ENCODE measurements at places on chromosomes 3 and 15.
A peak's percentile ranks its signal among the peaks of the same experiment; 100 is the strongest.

- no peak for DNase-seq
These were observed 1.6 kb upstream of the P2RY13 start for GRCh38 chr3:151330899-151331298.

GRCh38 chr3:57770009-57770827, 14.1 kb downstream of the SLMAP start:
- no peak for DNase-seq

GRCh38 chr3:127671523-127672428, 976 bp upstream of the ABTB1 start:
- DNase-seq = no peak

DNA sequence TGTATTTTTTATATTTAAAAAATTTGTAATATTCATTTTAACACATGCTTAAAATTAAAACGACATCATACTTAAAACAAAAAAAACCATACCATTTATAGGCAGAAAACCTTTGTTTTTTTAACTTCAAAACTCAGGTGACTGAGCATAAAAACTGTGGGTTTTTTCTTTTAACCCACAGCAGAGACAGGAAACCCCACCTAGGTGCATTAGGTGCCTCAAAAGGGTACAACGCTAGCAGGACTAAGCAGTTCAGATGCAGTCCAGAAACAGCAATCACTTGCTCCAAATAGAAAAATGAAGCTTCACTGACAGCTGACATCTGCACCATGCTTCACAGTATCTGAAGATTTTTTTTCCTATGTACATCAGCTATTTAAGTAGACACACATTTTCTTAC, 52.3 kb downstream of the GLB1 start:
- no peak for DNase-seq

GRCh38 chr3:167740961-167741587, 5.6 kb downstream of the SERPINI1 start:
- DNase-seq = no peak

GRCh38 chr3:108103886-108104797, 13.3 kb upstream of the CD47 start:
- no peak for DNase-seq

DNA sequence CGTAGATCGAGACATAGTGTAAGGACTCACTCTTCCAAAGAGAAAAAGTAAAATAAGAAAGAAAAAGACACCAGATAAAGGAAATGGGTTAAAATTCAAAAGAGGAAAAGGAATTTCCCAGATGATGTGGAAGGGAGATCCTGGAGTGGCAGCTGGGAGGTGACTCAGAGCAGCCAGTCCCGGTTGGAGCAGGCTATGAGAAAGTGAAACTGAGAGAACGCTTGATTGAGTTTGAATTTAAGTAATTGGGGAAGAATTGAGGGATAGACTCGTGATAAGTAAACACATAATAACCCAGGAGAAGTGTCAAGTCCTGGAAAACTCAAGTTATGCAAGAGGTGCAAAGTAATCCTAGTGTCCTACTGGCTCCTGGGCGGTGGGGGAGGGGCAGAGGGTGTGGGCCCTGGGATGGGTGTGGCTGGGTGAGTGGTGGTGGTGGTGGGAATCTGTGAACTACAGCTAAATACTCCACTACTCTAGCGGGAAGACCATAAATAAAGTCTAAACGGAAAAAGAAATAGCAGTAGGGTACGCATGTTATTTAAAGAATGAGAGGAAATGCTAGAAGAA, 1.2 kb downstream of the PRR20G start:
- no peak for DNase-seq

DNA sequence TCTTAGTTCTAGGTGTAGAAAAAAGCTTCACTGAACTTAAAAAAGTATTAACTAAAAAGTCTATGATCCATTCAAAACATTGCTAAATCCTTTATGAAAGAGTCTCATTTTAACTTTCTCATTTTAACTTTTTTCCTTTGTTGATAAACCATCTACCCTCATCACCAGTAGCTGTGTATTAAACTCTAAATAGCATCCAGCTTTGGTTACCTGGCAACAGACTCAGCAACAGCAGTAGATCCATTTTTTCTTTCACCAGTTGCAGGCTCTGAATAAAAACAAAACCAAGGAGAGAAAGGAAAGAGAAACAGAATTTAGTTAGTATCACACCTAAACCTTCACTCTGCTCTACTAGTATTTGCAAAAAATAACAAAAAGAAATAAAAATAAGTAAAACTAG, 51.6 kb downstream of the TP53BP1 start:
- DNase-seq = no peak

DNA sequence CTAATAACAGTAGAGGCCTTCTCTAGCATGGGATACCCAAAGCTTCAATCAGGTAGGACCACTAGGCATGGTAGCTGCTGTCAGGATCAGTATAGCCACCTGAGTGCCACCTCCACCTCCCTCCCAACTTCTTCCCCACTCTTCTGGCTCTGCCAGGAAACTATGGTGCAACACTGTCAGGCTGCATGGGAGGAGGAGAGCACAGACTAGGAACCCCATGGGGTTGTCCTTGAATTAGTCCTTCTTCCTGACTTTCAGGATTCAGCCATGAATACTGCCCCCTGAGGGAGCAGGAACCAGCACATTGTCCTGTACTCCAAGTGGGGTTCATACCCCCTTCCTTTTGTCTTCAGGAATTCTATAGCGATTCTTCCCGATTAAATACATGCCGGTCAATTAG, 340.8 kb upstream of the ONECUT1 start:
- no peak for DNase-seq

GRCh38 chr15:62977952-62978811, 64.4 kb upstream of the TPM1 start:
- DNase-seq = no peak

- no peak for DNase-seq
These were observed 98.5 kb upstream of the TSC22D2 start for GRCh38 chr3:150309557-150309956.

DNA sequence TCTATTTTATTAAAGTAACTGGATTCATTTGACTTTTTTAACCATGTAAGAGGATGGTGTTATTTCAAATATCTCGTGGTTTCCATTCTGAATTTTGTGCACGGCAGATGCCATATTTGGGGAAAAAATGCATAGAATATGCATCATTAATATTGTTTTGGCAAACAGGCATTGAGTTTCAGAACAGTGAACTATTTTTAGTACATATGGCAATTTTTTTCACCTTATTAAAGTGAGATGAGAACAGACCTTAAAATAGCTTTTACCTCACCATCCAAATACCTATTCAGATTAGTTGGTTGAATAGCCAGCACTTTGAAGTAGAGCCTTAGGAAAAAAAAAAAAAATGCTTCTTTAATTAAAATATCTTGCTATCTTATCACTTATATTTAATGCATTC, 117.3 kb upstream of the FLNB start:
- DNase-seq = no peak

DNA sequence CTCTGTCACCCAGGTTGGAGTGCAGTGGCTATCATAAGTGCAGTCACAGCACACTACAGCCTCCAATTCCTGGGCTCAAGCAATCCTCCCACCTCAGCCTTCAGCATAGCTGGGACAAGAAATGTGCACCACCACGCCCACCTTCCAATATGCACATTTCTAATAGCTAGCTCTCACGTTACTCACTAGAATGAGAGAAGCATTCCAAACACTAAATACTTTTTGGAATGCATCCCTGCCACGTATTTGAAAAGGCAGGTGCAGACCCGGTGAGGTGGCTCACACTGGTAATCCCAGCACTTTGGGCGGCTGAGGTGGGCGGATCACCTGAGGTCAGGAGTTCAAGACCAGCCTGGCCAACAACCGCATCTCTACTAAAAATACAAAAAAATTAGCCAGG, 7.6 kb upstream of the TCF12 start:
- DNase-seq = no peak

GRCh38 chr3:69367586-69367985, 18.3 kb downstream of the FRMD4B start:
- no peak for DNase-seq

DNA sequence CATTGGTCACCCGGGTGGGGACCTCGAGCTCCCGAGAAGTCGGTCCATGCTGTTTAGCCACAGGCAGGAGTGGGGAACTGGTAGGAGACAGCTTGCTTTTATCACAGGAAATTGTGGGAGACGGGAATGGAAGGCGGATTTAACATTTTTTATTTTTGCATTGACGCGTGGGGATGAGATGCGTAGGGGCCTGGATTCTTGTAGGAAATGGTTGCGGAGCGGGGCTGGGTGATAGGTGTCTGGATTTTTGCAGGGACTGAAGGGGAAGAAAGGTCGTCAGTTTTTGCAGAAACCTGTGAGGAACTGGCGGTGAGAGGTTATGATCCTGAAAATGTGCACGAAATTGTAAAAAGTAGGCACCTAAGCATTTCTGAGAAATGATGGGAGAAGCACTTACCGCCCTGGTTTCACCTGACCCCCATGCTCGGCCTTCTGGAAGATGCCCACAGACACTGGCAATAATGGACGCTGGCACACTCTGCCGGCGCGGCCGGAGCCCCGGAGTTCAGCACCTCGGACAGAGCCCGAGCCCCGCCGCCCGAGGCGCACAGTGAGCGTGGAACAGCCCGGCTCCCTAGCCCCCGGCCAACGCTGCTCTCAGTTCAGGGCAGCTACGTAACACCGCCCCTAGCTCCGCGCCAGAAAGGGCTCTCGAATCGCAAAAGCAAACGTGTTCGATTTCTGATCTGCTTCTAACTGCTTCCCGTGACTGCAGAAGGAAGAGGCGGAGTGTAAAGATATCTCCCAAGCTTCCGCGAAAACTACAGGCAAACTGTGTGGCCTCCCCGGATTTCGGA, 928 bp downstream of the ANKRD34C start:
- no peak for DNase-seq

- DNase-seq = no peak
These were observed 10.2 kb upstream of the TRIM69 start for GRCh38 chr15:44726136-44726535.

DNA sequence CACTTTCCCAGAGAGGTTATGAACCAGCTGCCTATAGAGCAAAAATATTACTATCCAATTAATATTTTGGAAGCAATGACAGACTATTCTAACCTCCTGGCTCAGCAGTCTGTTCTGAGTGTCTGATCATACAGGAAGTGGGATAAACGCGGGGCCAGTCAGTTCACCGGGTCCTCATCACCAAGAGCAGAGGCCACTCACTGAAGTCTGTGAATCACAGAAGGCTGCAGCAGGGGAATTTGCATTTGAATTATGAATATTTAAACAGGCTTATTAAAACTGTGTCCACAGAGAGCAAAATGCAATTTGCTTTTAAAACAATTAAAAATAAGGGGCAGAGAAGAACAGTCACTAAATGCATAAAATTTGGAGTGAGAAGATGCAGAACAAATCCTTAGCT, 305.2 kb downstream of the MCTP2 start:
- DNase-seq = no peak

GRCh38 chr15:31367730-31368344, 41.2 kb downstream of the KLF13 start:
- DNase-seq = no peak

DNA sequence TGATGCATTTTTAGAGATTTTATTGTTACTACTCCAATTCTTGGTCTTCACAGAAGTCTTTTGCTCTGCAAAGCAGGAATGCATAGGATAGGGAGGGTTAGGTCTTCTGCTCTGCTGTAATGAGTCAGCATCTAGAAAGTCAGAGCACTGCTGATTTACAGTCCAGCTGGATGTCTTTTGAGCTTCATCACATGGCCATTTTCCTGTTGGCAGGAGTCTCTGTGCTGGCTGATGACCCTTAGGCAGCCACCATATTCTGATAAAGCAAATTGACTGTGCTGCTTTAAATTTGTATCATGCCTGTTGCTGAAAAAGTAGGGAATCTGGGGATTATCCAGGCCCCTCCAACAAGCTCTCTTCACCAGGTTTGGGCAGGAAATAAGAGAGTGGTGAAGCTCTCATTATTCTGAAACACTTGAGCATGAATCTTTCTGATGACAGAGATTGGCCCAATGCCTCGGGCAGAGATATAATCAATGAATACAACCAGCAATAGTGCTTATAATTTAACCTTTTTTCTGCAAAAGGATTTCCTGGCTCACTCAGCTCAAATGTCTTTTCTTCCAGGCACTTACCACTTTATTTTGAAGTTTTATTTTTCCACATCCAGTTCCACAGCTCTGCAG, 9.7 kb upstream of the CRBN start:
- no peak for DNase-seq

- no peak for DNase-seq
These were observed 51.4 kb upstream of the IGF1R start for GRCh38 chr15:98596885-98597392.

DNA sequence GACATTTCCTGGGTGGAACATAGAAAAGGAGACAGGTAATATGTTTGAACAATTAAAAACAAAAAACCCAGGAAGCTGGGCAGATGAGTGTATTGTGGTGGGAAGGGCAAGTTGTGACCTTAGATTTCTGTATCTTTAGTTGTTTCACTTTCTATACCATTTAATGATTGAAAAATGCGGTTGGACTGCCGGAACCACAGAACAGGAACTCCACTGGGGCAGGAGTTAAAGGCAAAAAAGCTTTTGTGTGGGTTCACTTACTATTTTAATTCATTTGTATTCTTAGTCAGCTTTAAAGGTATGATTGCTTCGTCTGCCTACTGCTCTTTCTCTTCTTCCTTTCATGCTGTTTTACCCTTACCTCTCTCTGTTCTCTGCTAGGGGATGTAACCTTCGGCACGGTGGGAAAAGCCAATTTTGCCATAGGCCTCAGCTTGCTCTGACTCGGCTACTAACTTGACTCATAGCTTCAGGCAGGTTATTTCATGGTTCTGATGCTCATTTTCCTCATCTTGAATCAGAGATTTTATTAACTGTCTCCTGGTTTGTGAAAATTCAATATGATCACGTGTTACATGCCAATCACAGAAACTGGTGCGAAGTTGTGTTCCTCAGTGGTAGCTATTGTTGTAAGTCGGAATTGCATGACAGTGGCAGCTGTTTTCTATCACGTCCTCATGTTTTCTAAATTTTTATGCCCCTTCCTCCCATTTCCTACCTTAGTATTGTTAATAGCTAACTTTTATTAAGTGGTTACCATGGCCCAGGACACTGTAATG, 1.6 kb upstream of the MCTP2 start:
- peak; percentile 29 for DNase-seq
